ENCODE measurements at places on chromosomes 16 and 17.

GRCh38 chr17:39617446-39618245 is 9.1 kb upstream of the PPP1R1B start:
- H3K4me1 ChIP-seq = peaks cover 8% of the 10 kb centered on the region
- H3K4me3 ChIP-seq = peak overlapping the region; percentile 57
- peaks cover 17% of the 10 kb centered on the region for H3K27me3 ChIP-seq
- no peaks in the 10 kb centered on the region for H3K36me3 ChIP-seq

DNA sequence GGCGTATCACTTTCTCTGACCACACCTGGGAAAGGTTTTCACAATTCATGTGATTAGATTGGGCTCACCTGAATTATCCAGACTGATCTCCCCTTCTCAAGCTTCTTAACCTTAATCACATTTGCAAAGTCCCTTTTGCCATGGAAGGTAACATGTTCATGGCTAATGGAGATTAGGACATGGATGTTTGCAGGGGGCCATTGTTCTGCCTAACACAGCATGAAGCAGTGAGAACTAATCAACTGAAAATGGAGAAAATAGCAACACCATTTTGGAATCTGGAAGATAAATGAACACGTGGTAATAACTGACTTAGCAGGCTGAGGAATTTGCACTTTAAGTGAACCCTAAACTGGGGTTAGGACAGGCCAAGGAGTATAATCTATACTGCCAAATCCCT is 25.0 kb upstream of the SBK1 start:
- DNase-seq = no peak
- H3K4me1 ChIP-seq = peaks cover 10% of the 10 kb centered on the region
- no peak overlapping the region for H3K4me3 ChIP-seq
- H3K36me3 ChIP-seq = no peaks in the 10 kb centered on the region
- no peaks in the 10 kb centered on the region for H3K27me3 ChIP-seq

DNA sequence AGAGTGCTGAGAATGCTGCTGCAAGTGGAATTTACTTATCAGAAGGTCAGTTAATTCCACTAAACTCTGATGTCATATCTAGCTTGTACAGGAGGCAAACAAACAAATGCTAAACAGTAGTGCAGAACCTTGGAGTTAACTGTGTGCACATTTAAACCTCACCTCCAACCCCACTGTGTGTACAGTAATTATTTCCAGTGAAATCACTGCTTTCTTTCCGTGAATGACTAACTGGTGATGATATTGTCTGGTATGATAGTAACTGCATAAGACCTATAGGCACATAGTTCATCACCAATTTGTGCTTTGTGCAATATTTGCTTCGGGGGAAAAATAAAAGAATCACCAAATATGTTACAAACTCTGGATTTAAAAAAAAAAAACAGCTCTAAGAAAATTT is 492.5 kb upstream of the HSBP1 start:
- H3K36me3 ChIP-seq = no peaks in the 10 kb centered on the region
- H3K4me1 ChIP-seq = no peaks in the 10 kb centered on the region
- H3K27ac ChIP-seq = no peak overlapping the region

- H3K27ac ChIP-seq = no peak overlapping the region
- H3K4me1 ChIP-seq = peaks cover 4% of the 10 kb centered on the region
- DNase-seq = peak; percentile 38
- peaks cover 3% of the 10 kb centered on the region for H3K27me3 ChIP-seq
Observed at GRCh38 chr17:58587713-58588117, 73.3 kb upstream of the MTMR4 start.

DNA sequence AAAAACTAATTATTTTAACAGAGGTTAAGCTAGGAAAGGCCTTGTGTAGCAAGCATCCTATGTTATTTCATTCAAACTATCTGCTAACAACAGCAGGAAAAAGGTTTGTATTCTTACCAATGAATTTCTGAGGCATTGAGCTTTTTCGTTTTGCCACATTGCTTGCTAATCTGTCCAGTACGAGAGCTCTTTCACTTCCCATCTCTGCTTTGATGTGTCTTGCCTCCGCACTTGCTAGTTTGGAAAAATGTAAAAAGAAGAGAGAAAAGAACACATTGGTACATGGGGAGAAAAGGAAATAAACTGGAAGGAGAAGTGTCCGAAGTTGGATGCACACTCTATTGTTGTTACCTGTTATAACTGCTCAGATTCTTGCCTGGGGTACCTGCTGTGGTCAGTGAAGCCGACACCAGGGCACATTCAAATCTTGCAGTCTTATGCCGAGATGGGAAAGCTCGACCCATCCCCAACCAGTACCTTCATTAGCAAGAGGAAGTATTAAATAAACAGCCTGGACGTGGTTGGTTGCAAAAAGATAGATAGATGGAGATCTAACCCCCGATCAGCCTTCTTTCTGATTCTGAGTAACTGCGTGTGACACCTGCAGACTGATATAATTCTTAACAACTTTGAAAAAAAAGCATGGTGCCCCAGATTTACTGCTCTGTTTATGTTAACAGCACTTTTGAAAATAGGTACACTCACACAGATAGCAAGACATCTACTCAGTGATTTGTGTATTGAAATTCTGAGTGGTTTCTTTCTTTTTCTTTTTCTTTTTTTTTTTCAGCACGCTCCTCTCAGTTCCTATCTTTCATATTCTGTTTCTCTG is 40.0 kb downstream of the GRB7 start:
- peaks cover 76% of the 10 kb centered on the region for H3K4me1 ChIP-seq
- H3K36me3 ChIP-seq = peaks cover 48% of the 10 kb centered on the region
- peak overlapping the region; percentile 78 for H3K4me3 ChIP-seq
- H3K27ac ChIP-seq = peak overlapping the region; percentile 81
- H3K27me3 ChIP-seq = no peaks in the 10 kb centered on the region

GRCh38 chr17:59760160-59760559 is 52.7 kb downstream of the VMP1 start:
- H3K4me3 ChIP-seq = no peak overlapping the region
- H3K27ac ChIP-seq = peak overlapping the region; percentile 99
- DNase-seq = no peak
- no peaks in the 10 kb centered on the region for H3K27me3 ChIP-seq
- peaks cover 62% of the 10 kb centered on the region for H3K36me3 ChIP-seq

Data from activated naive CD8-positive, alpha-beta T cell treated with anti-CD3 and anti-CD28 coated beads for 36 hours (primary cell).